ENCODE measurements at places on chromosomes 12 and 14. TPM values are rescaled to one million over a fixed set of nuclear protein-coding genes. Genes with fewer than 3 reads are reported as not detected.

DNA sequence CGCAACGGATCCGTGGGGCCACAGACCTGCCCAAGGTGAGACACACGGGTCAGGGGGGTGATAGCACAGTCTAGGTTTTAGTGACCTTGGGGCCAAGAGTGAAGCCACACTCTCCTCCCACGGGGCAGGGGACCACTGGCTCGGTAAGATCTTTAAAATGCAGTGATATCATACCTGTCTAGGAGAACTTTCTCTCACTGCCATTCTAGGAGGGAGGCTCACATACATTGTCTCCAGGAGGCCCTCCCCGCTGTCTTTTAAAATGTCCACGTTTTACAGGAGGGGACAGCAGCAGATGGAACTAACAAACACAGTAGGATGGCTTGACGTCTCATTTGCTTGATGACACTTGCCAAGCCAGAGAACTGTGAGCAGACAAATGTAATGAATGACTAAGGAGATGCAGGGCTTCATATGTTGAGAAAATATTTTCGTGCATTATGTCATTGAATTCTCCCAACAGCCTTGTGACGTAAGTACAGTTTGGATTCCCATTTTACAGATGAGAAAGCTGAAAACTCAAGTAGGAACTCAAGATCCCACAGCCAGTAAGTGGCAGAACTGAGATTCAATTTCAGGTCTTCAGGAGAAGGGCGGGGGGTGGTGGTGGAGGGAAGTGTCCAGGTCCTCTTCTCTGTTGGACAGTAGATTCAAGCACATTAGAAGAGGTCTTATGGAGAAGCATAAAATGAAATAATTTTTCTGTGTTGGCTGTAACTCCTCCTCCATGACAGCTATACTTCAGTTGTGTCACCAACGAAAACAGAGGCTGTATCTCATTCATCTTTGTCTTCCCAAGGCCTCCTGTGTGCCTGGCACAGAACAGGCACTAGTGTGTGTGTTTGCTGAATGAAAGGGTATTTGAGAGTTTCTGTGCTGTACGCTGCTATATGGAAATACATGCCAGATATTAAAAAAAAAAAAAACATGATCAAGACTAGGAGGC is 2.1 kb downstream of the VASH1 start:
- no peak for DNase-seq

- no peak for DNase-seq
Measured at GRCh38 chr14:73809391-73809790, 42.2 kb upstream of the PTGR2 start.

DNA sequence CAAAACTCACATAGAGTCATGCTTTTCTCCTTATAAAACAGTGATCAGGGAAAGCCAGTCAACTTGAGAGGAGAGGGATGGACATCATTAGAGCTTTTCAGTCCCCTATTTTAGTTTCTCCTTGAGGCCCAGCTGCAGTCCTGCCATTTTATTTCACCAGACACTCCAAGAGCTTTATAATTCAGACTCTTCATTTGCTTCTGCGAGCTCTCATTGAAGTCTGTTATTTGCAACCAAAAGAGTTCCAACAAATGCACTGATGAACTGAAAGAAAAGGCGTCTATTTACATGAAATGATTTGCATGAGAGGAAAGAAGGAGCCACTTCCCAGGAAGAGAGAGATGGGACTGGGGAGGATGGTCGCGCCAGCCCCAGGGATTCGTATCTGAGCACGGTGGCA is 86.8 kb downstream of the NDUFA12 start:
- no peak for DNase-seq

- no peak for DNase-seq
Measured at GRCh38 chr12:100414739-100415138, 57.9 kb downstream of the SLC17A8 start.

DNA sequence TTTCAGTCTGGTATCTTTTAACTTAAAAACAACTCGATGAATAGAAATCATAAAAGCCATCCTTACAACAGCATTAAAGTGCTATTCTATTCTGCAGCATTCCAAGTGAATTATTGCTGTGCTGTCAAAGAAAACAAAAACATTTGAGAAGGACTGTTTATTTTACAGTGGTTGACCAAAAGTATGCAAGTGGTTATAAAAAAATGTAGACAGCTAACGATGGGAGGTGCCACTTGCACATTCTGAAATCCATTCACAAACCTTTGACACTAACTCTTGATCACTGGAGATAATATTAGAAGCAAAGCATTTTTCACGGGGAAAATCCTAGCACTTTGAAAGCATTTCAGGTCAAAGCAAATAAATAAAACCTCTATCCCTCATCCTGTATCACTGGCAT is 55.6 kb downstream of the HMGA2 start:
- DNase-seq = peak; percentile 75

Gene POMT2
- total RNA-seq = 11.7 TPM

Gene DPY19L2
- total RNA-seq = 4.5 TPM

DNA sequence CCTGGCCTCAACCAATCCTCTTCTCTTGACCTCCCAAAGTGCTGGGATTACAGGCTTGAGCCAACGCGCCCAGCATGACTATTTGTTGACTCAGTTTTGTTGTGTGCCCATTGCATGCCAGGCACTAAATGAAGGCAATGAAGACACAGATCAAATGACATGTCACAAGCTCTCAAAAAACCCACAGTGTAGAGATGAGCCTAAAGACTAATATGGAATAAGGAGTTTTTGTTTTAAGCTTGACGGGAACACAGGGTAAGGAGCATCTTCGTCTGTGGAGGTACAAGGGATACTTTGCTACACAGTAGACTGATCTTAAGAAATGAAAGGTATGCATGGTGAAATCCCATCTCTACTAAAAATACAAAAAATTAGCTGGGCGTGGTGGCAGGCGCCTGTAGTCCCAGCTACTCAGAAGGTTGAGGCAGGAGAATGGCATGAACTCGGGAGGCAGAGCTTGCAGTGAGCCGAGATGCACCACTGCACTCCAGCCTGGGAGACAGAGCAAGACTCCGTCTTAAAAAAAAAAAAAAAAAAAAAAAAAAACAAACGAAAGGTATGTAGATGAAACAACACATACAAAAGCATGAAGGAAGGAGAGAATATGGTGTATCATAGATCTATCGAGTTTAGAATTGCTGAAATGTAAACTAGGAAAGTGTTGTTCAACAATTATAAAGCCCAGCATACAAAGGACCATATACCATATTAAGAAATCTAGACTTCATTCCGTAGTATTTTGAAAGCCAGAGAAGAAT is 122.1 kb upstream of the PTPRB start:
- DNase-seq = no peak

DNA sequence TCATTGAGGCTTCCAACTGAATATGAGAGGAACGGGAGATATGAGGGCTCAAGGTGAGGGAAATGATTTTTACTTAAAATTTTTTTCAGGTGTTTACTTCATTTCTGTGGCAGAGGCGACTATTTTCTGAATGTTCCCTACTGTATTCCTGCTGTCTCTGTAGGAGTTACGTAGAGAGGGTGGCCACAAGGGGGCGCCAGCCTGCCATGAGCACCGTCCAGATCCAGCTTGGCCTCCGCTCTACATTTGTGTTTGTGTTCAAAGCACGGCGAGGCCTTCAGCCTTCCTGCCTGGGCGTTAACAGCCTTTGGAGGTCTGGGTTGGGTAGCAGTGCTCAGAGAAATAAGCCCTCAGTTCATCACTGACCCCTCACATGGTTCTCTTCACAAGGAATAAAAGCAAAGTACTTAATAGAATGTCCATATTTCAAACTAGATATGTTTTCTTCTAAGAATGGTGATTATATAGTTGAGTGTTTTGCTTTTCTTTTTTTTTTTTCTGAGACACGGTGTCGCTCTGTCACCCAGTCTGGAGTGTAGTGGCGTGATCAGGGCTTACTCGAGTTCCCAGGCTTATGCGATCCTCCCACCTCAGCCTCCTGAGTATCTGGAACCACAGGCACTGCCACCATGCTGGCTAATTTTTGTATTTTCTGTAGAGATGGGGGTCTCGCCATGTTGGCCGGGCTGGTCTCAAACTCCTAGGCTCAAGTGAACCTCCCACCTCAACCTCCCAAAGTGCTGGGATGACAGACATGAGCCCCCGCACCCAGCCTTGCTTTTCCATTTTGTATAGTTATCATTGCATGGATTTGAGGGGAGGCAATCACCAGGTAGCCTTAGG is 22.3 kb downstream of the CKB start:
- peak; percentile 88 for DNase-seq

DNA sequence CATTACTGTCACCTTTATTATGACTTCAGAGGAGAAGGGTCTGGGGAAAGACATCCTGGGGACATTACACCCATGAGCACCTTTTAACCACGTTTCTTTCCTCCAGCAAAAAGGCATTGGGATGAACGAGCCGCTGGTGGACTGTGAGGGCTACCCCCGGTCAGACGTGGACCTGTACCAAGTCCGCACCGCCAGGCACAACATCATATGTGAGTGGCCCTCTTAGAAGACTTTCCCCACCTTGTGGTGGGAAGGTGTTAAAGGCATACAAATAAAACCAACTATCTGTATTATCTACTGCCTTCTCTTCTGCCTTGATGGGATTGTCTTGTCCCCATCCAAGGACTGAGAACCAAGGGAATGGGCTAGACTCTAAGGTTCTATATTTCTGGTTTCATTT is 6.0 kb downstream of the PSMD9 start:
- no peak for DNase-seq

Gene OLR1
- 0.06 TPM for total RNA-seq

GRCh38 chr12:713281-713875 is 39.0 kb upstream of the WNK1 start:
- no peak for DNase-seq

Gene ABCD2
- total RNA-seq = 0.11 TPM

GRCh38 chr14:61569812-61570548 is 125.3 kb upstream of the HIF1A start:
- DNase-seq = peak; percentile 96

DNA sequence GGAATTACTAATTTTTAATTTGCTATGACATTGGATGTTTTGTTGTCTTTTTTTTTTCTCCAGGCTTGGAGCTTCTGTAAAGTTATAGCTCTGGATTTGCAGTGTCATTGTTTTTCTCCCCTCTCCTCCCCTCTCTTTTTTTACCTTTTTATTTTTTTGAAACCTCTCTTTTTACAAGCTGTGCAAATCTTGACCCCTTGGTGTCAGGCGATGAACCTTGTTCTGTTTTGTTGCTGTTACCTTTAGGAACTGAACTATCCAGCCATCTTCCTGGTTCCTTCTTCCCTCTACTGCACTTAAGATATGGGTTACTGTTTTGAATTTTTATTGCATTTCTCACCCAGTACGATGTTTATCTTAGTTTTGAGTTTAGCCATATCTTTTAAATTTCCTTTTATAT is 13.7 kb downstream of the KTN1 start:
- DNase-seq = no peak

DNA sequence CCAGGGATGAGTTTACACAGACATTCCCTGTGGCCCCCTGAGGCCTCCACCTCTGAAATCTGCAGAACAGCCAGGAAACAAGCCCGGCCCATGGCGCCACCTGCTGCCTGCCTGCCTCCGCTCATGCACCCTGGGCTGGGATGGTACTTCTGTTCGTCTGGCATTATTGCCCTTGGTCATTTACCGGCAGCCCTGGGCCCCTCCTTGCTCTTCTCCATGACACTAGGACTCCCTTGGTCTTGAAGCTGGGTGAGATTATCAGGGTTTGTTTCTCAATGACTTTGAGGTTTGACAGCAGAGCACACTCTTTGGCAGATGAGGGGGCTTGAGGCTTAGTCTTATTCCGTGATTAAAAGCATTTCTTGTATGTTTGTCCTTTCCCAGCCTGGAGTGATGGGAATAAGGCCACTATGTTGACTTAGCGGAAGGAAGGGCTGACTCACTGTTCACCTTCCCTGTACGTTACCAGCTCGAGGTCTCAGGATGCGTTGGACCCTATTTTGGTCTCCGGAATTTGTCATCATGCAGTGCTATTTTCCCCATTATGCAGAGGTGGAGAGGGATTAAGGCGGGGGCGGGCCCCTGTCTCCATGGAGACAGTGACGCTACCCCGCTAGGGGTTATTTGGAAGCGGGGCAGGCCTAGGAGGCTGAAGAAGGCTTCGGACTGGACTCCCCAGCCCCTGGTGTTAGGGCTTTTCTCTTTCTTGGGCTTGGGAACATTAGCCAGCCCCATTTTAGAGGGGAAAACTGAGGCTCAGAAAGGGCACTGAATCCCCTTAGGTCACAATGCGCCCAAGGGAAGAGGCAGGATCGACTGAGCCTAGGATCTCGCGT is 706 bp upstream of the PEX5 start:
- DNase-seq = peak; percentile 82

DNA sequence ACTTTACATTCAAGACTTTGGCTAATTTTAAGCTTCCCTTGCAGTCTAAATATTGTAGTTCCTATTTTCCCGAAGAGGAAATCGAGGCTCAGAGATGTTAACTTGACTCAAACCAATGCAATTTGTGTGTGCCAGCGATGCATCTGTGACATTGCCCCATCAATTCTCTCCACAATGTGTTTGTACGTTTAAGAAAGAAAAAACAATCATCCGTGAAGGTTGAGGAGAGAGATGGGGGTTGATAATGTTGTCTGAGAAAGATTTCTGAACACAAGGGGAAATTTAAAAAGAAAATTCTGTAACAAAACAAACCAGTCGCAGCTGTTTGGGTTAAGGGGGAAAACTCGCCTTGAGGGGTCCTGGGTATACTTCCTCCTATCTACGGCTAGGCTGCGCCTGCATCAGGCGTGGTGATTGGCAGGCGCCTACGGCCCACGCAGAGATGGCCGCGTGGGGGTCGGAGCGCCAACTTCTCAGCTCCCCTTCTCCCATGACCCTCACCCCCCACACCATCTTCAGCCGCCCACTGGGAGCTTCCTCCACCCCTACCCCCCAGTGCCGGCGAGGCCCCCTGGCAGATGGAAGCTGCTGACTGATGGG is 12.3 kb downstream of the SIX1 start:
- no peak for DNase-seq

DNA sequence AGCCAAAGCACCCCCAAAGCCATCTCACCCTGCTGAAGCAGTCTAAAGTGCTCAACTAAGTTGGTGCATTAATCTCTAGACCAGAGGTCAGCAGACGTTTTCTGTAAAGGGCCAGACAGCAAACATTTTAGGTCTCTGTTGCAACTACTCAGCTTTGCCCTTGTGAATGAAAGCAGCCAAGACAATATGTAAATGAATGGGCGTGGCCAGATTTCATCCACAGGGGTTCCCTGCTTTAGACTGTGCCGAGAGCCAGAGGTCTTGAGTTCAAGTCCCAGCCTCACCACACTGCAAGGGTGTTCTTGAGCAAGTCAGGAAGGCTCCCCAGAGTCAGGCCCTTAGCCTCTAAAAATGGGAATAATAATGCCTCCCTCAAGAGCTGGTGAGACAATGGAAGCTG is 166.2 kb downstream of the CHST11 start:
- DNase-seq = no peak

Gene FAR2
- total RNA-seq = 21.9 TPM

Gene PLEKHH1
- total RNA-seq = 3.3 TPM

GRCh38 chr12:92717202-92717601 is 14.4 kb downstream of the PLEKHG7 start:
- DNase-seq = peak; percentile 26

GRCh38 chr14:100022772-100023451 is 42.3 kb upstream of the EVL start:
- DNase-seq = peak; percentile 57
